NCI-H1436 (cell line): ENCODE measurements at places on chromosomes 7 and 10.

GRCh38 chr10:98403812-98404504, 11.0 kb downstream of the PYROXD2 start:
- DNase-seq, result peak; percentile 1

DNA sequence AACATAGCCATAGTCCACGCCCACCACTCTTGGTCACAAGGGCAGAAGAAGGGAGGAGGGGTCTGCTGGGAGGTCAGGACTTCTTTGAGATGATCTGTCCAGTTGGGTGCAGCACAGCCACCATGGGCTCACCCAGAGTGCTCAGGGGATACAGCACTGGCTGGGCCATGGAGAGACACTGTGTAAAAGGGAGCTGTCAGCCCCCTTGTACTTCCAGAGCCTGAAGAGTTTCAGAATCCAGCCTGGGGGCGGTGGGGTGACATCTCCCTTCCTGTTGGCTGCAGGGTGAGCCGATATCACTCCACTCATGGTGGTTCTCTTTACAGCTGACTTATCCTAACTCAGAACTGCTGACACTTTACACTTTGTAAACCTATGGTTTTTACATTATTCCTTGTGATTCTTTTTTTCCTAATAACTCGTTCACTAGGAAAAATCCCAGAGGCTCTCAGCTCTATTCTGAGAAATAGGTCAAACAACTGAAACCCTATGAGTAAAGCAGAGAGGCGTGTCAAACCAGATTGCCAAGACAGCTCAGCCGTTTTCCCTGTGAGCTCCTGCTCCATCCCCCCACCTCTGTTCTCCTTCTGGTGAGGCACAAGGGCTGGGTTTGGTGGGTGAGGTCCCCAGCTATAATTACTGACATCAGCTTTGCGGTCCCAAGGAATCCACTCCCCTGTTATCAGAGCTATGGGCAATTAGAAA, 3.2 kb upstream of the MRPS24 start:
- DNase-seq, result no peak

DNA sequence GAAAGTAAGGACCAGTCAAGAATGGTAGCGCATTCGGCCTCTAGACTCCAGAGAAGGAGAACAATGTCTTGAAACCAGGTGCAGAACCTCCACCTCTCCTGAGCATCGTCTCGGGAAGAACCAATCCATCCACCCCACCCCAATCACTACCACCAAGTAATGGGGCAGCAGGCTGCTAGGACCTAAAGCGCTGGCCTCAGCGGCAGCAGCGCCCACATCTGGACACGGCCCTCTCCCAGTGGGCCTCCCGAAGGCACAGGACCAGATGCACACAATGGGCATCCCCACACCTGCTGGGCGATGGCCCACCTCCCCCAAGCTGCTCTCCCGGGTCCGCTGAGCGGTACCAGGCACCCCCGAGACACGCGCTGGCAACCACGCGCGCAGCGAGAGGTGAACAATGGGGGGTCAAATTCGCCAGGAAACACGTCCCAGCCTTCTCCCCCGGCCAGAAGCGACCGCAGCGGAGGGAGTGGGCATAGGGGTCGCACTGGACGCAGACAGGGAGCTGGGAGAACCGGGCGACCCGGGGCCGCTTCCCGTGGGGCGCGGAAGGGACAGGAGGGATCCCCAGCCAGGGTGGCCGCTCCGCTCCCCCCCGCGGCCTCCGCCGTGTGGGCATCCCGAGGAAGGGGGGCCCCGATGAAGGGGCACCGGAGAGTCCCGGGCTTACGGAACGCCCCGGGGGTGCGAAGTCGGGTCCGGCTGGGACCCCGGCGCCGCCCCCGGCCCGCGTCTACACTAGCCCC, 506 bp downstream of the CTTNBP2 start:
- DNase-seq, result no peak

DNA sequence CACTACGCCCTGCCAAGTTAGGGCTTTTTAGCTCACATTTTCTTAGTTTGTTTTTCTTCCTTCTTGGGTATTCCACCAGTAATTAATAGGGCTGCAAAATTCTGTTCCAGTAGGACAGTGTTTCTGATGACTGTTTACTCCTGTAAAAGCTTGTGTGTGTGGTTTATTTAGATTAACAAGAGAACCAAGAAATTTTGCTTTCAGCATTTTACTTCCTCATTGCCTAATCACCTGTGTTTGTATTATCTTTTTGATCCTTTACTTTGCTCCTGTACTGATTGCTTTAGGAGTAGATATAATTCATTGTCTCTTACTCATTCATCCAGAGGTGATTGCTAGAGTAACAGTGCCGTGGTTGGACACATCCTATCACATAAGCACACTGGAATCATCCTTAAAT, 27.7 kb downstream of the TDRD1 start:
- DNase-seq, result no peak

- no peak for DNase-seq
Observed at GRCh38 chr10:13961097-13961496, 369.6 kb downstream of the FRMD4A start.

- no peak for DNase-seq
Observed at GRCh38 chr10:114526126-114526503, 121.8 kb upstream of the AFAP1L2 start.
